ENCODE measurements at places on chromosomes 4 and X.

- ATAC-seq: no peak
These were observed 4.8 kb downstream of the TBC1D14 start for GRCh38 chr4:6914448-6914847.

- ATAC-seq: no peak
These were observed 297.7 kb upstream of the CLNK start for GRCh38 chr4:10982305-10982704.

GRCh38 chrX:22758807-22759481 lies 240.8 kb upstream of the DDX53 start:
- ATAC-seq: no peak

DNA sequence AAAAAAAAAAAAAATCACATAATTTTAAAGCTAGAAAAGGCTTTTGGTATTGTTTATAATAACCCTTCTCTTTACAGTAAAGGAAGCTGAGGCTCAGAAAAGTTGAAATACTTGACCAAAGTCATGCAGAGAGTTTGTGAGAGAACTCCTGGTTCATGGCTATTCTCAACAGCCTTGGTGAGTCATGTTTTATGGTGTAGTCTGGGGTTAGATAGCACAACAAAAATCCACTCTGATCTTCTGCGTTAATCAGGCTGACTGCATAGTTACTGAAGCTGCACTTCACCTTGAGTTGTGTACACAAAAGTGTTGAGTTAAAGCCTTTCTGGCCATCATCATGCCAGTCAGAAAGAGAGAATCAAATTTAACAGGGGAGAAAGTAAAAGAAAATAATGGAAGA lies 19.3 kb upstream of the SFRP2 start:
- ATAC-seq: no peak

- no peak for ATAC-seq
These were observed 9.7 kb upstream of the ZNF674 start for GRCh38 chrX:46554942-46555341.

DNA sequence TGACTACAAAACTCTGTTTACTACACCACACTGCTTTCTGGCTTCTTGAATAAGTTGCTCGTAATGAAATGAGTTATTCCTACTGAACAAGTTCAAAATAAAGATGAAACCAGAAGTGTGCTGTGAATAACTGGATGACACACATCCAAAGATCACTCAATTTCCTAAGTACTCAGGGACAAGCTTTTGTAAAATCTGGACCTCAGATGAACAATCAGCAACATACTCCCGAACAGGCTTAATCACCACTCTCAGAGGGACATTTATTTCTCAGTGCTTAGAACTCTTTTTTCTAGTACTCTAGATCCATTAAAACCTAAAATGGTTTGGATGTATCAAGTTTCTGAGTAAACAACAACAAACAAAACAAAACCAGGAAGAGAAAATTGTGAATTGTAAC lies 61.5 kb upstream of the EXOC1L start:
- ATAC-seq: no peak
